ENCODE measurements at places on chromosomes 5 and 9.

DNA sequence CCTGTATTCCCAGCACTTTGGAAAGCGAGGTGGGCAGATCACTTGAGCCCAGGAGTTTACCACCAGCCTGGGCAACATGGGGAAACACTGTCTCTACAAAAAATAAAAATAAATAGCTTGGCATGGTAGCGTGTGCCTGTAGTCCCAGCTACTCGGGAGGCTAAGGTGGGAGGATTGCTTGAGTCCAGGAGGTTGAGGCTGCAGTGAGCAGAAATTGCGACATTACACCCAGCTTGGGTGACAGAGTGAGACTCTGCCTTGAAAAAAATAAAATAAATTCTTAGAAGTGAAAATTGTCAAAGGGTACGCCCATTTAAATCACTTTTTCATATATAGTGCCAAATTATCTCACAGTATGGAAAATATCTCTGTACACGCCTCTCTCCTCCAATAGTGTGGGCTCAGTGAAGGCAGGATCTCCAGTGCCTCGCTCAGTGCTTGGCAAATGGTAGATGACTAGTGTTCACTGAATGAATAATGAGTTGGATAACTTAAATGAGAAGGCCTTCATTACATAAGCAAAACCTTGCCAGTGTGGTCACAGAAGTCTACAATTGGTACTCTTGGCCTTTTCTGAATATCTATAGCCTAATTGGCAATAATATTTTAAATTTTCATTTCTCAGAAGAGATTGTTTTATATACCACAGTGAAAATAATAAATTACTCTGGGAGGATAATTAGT is 9.4 kb upstream of the CCL28 start:
- H3K27ac ChIP-seq, result no peak overlapping the region
- no peaks in the 10 kb centered on the region for H3K4me1 ChIP-seq
- H3K27me3 ChIP-seq, result no peaks in the 10 kb centered on the region
- no peak for DNase-seq

DNA sequence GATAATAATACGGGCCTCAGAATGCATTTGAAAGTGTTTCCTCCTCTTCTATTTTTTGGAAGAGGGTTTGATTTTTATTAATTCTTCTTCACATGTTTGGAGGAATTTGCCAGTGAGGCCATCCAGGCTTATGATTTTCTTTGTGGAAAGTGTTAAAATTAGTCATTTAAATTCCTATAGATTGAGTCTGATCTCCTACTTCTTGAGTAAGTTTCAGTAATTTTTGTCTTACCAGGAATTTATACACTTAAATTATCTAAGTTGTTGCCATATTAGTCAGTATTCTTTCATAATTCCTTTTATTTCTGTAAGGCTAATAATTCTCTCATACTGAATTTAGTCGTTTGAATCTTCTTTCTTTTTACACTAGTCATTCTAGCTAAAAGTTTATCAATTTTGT is 25.2 kb upstream of the HAPLN1 start:
- no peak overlapping the region for H3K27ac ChIP-seq
- no peaks in the 10 kb centered on the region for H3K4me1 ChIP-seq
- no peaks in the 10 kb centered on the region for H3K36me3 ChIP-seq
- no peak overlapping the region for H3K4me3 ChIP-seq
- DNase-seq, result no peak

DNA sequence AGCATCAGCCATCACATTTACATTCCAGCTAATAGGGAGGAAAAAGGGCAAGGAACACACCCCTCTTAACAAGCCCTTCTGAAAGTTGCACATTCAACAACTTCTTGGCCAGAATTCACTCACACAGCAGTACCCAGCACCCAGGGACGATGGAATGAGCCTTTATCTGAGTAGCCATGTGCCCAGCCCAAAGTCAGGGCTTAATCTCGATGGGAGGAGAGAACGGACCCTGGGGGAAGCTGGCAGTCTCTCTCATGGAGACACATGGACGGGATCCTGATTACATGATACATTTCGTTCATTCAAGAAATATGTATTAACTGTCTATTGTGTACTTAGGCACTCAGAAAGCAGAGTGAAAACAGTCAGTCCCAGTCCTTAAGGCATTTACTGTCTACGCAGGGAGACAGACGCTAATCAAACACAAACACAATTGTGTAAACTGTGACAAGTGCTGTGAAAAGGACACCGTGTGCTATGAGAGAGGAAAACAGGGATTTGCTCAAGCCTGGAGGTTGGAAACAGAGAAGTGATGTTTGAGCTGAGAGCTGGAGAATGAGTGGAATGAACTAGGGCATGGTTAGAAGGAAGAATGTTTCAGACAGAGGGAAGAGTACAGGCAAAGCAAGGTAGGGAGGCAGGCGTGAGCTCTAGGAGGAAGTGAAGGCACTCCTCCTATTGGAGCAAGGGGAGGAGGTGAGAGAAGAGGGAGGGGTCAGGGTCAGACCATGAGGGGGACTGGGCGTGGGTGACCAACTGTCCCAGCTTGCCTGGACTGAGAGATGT is 7.4 kb downstream of the OTULINL start:
- no peak overlapping the region for H3K4me3 ChIP-seq
- DNase-seq, result no peak
- H3K36me3 ChIP-seq, result no peaks in the 10 kb centered on the region
- no peak overlapping the region for H3K27ac ChIP-seq
- no peaks in the 10 kb centered on the region for H3K27me3 ChIP-seq
- peaks cover 12% of the 10 kb centered on the region for H3K4me1 ChIP-seq

GRCh38 chr5:6725421-6725820 is 12.2 kb downstream of the TENT4A start:
- H3K4me3 ChIP-seq, result no peak overlapping the region
- no peaks in the 10 kb centered on the region for H3K36me3 ChIP-seq
- no peak overlapping the region for H3K27ac ChIP-seq

DNA sequence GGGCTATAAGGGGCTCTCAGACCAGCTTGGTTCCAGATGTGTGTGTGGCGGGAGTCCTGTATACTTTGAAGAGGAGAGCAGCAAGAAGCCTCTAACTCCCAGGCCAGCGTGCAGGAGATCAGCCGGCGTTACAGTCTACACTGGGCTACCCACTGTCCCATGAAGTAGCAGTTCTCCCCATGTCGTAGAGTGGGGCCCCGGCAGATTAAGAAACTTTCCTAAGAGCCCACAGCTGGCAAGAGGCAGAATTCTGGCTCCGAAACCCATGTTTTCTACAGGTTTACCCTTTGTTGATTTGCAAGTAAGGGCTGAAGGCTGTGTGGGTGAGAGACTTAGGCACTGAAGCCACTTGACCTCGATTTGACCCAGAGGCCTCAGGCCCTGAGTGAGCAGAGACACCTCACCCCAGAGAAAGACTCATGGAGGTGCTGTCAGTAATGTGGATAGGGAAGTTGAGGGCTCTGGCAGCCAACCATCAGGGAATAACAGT is 881 bp upstream of the B4GALT1 start:
- H3K27me3 ChIP-seq, result no peaks in the 10 kb centered on the region
- H3K4me3 ChIP-seq, result peak overlapping the region; percentile 86
- DNase-seq, result no peak
- peaks cover 34% of the 10 kb centered on the region for H3K4me1 ChIP-seq
- H3K27ac ChIP-seq, result peak overlapping the region; percentile 97
- H3K36me3 ChIP-seq, result no peaks in the 10 kb centered on the region

GRCh38 chr9:90905822-90906221 is 104.2 kb downstream of the SYK start:
- H3K4me1 ChIP-seq, result no peaks in the 10 kb centered on the region
- DNase-seq, result no peak
- H3K27me3 ChIP-seq, result no peaks in the 10 kb centered on the region
- no peak overlapping the region for H3K27ac ChIP-seq
- no peak overlapping the region for H3K4me3 ChIP-seq

DNA sequence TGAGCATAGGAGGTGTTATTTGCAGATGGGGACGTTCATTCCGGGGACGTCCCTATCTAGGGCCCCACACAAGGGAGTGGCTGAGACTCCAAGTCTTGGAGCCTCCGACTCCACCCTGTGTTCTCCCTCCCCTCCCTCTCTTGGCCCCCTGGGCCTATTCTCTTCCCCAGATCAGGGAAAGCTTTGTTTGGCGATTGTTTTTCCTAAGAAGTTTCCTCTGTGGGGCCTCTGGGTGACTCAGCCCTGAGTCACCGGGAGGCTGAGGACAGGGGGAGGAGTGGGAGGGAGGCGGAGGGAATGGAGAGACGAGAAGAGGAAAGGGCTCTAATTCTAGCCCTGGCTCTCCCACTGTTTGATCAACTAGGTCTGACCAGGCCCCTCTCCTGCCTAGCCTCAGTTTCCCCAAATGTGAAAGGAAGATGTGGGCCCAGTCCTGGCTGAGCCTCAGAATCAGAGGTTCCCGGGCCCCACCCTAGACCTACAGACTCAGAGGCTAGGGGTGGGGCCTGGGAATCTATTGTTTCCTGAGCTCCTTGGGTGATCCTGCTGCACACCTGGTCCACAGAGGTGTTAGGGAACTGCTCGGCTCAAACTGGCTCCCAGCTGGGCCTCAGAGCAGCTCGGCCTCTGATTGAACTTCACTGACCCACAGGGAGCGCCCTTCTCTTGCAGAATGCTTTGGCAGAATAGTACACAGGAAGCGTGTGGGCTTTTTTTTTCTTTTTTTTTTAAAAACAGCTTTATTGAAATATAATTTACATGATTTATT is 19.2 kb downstream of the GSN start:
- H3K4me1 ChIP-seq, result peaks cover 96% of the 10 kb centered on the region
- H3K4me3 ChIP-seq, result peak overlapping the region; percentile 6
- H3K27me3 ChIP-seq, result no peaks in the 10 kb centered on the region
- peak; percentile 26 for DNase-seq

DNA sequence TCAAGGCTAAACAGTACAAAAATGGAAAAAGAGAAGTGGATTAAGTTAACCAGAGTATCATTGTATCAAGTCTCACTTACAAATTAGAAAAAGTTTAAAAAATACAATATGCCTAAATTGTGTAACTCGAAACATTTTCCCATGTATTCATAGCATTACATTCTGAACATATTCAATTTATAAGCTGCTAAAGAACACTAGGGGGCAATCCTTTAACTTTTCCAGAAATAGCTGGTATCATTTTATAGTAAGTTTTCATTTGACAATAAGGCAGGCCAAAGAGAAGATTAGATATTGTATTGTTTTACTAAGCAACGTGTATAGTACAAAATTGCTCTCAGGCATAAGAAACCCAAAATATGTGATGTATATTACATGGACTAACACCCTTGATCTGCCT is 234.6 kb downstream of the ADGRV1 start:
- H3K4me1 ChIP-seq, result no peaks in the 10 kb centered on the region
- H3K27ac ChIP-seq, result no peak overlapping the region
- H3K36me3 ChIP-seq, result no peaks in the 10 kb centered on the region
- DNase-seq, result no peak
- H3K27me3 ChIP-seq, result peaks cover 6% of the 10 kb centered on the region
- no peak overlapping the region for H3K4me3 ChIP-seq

DNA sequence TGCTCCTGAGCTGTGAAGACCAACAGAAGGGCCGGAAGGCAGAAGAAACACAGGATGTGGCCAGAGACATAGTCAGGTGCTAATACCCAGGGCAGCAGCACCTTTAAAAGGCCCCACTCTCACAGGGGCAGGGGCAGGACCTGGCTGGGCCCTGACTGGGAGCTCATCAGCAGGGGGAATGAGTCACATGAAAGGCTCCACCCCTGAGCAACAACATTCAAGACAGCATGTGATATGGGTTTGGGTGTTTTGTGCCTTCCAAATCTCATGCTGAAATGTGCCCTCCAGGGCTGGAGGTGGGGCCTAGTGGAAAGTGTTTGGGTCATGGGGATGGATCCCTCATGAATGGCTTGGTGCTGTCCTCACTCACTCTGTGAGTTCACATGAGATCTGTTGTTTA is 181.7 kb downstream of the ERCC6L2 start:
- no peak overlapping the region for H3K27ac ChIP-seq
- no peaks in the 10 kb centered on the region for H3K36me3 ChIP-seq
- no peak for DNase-seq
- no peak overlapping the region for H3K4me3 ChIP-seq

DNA sequence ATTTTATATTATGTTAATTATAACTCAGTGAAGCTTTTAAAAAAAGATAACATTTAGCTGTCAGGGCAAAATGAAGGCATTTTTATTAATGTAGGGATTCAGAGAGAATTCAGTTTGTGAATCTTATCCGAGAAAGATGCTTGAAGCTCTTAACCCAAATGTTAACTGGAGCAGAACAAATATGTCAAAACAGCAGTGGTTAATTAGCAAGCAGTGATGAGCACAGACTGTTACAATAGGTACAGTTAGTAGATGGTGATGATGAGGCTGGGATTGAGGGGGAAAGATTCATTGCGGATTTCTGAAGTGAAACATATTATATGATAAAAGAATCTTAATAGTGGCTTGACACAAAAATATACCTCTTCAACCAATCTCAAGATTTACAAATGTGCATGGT is 356.7 kb downstream of the DIRAS2 start:
- peaks cover 9% of the 10 kb centered on the region for H3K27me3 ChIP-seq
- H3K36me3 ChIP-seq, result no peaks in the 10 kb centered on the region
- no peak overlapping the region for H3K4me3 ChIP-seq
- DNase-seq, result no peak
- no peak overlapping the region for H3K27ac ChIP-seq
- H3K4me1 ChIP-seq, result no peaks in the 10 kb centered on the region

DNA sequence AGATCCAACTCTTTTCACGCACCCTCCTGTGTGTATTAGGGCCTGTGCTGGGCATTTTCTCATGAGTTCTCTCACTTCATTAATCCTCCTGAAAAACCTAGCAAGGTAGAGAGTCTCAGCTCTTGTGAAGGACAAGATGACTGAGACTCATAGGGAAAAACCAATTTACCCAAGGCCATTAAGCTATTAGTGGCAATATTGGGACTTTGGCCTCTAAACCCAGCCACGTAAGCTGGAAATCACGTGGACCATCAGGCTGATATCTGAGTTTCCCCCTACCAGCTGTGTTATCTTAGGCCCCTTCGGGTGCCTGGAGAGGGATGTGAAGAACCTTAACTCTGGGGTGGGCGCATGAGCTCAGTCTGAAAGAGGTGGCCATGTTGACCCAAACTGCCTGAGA is 80.7 kb downstream of the ANKH start:
- no peaks in the 10 kb centered on the region for H3K36me3 ChIP-seq
- H3K27me3 ChIP-seq, result no peaks in the 10 kb centered on the region
- no peak for DNase-seq
- no peaks in the 10 kb centered on the region for H3K4me1 ChIP-seq
- no peak overlapping the region for H3K4me3 ChIP-seq

DNA sequence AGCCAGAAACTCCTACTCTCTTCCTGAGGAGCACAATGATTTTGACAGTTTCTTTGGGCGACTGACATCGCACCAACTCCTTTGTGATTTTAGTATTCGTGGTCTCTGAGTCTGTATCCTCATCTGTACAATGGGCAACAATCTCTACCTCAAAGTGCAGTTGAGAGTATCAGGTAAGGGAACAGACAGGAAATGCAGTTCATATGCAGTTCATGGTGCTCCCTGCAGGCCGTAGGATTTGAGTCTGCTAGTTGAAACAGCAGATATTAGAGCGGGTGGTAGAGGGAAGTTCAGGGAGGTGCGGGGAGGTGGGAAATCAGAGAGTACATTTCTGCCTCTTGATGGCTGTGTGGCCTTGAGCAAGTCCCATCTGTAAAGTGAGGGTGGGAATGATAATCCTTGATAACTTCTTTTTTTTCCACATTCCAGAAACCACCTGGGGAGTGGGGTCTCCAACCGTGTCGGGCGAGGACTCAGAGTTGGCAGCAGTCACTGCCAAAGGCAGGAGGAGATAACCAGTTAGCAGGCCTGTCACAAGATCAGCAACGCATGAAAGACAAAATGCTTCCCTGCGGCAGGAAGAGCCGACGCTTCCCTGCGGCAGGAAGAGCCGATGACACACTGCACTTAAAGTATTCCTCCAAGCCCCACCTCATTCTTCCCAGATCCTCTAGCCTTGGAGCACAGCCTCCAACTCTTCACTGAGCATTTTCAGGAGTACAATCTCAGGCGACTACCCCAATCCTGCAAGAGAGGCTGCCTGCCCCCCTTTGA is 6.0 kb upstream of the NEK6 start:
- no peaks in the 10 kb centered on the region for H3K27me3 ChIP-seq
- no peaks in the 10 kb centered on the region for H3K36me3 ChIP-seq
- H3K27ac ChIP-seq, result no peak overlapping the region
- H3K4me3 ChIP-seq, result no peak overlapping the region
- peaks cover 5% of the 10 kb centered on the region for H3K4me1 ChIP-seq
- DNase-seq, result no peak
